ENCODE measurements at places on chromosomes 1 and 21. TPM values are rescaled to one million over a fixed set of nuclear protein-coding genes. Genes with fewer than 3 reads are reported as not detected.
A peak's percentile ranks its signal among the peaks of the same experiment; 100 is the strongest.

SPRR5 gene
- total RNA-seq, result not detected

MAP3K21 gene
- 11.6 TPM for total RNA-seq

TCHH gene
- total RNA-seq, result not detected

- H3K27ac ChIP-seq, result no peak overlapping the region
- H3K36me3 ChIP-seq, result peaks cover 2% of the 10 kb centered on the region
- H3K27me3 ChIP-seq, result no peaks in the 10 kb centered on the region
- H3K4me3 ChIP-seq, result no peak overlapping the region
Measured at GRCh38 chr1:211571998-211572397, 7.0 kb downstream of the SLC30A1 start.

GRCh38 chr21:45588871-45589491, 46.7 kb upstream of the SLC19A1 start:
- no peaks in the 10 kb centered on the region for H3K27me3 ChIP-seq
- no peak overlapping the region for H3K4me3 ChIP-seq
- no peak overlapping the region for H3K27ac ChIP-seq

DNA sequence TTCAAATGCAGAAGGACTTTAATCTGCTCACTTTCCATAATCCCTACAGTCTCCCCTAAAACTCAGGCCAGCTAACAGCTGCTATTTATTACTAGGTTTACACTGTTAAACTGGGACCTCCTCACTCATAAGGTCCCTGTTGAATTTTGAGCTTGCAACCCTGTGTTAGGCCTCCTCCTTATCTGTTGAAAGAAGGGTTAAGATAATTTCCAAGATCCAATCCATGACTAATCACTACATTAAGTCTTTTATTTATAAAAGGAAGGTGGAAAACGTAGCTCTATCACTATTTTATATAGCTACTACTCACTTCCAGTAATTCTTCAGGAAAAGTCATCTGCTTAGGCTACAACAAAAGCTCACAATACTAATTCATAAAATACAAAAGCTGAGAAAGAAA, 79.5 kb downstream of the EVI5 start:
- no peak for DNase-seq
- peaks cover 2% of the 10 kb centered on the region for H3K4me1 ChIP-seq
- no peak overlapping the region for H3K27ac ChIP-seq
- no peaks in the 10 kb centered on the region for H3K27me3 ChIP-seq
- H3K36me3 ChIP-seq, result no peaks in the 10 kb centered on the region

DNA sequence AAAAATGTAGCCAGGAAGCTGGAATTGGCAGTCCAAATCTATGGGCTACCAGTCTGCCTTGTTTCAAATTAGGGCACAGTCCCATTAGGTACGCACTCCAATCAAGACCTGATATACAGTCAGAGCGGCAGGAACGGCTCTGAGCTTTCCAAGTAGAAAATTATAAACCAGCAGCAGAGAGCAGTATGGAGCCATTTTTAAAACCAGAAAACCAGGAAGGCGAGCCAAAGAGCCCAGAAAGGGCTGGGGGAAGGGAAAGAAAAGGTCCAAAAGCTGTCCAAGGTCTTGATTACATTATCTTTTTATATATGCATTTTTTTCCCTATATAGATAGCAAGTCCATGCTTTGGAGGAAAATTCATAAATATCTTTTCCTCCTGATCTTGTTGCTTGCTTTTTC, 719.0 kb downstream of the RWDD3 start:
- H3K27ac ChIP-seq, result no peak overlapping the region
- no peak overlapping the region for H3K4me3 ChIP-seq
- no peaks in the 10 kb centered on the region for H3K27me3 ChIP-seq
- H3K4me1 ChIP-seq, result no peaks in the 10 kb centered on the region
- DNase-seq, result peak; percentile 33
- no peaks in the 10 kb centered on the region for H3K36me3 ChIP-seq

GRCh38 chr1:236141447-236142252, 689 bp upstream of the GPR137B start:
- H3K36me3 ChIP-seq, result no peaks in the 10 kb centered on the region
- peak overlapping the region; percentile 88 for H3K4me3 ChIP-seq
- peaks cover 20% of the 10 kb centered on the region for H3K27me3 ChIP-seq
- H3K4me1 ChIP-seq, result peaks cover 4% of the 10 kb centered on the region
- DNase-seq, result peak; percentile 64
- no peak overlapping the region for H3K27ac ChIP-seq

- H3K36me3 ChIP-seq, result no peaks in the 10 kb centered on the region
- no peak overlapping the region for H3K27ac ChIP-seq
- no peaks in the 10 kb centered on the region for H3K27me3 ChIP-seq
Measured at GRCh38 chr1:33250724-33251123, 5.6 kb upstream of the ZNF362 start.

DNA sequence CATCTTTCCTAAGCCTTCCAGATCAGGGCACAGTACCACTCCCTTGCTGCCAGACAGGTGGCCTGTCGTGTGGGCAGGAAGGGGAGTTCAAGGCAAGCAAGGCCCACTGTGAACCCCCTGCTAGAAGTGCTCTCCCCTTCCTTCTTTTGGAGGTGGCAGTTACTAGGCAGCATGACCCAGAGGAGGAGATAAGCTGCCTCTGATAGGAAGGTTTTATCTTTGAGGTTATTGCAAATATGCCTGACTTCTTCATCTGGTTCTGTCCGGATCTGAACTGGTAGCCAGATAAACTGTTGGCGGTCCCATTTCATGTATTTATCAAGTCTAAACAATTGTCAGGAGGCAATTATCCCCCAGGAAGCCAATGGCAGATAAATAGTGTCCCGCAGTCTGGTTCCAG, 198.2 kb upstream of the LMO4 start:
- no peaks in the 10 kb centered on the region for H3K36me3 ChIP-seq
- no peak overlapping the region for H3K27ac ChIP-seq
- no peak overlapping the region for H3K4me3 ChIP-seq
- H3K27me3 ChIP-seq, result no peaks in the 10 kb centered on the region
- no peak for DNase-seq
- no peaks in the 10 kb centered on the region for H3K4me1 ChIP-seq
